ENCODE measurements at places on chromosomes 7 and 10.

GRCh38 chr10:70461397-70462348 lies 16.9 kb upstream of the PALD1 start:
- peak; percentile 20 for DNase-seq

DNA sequence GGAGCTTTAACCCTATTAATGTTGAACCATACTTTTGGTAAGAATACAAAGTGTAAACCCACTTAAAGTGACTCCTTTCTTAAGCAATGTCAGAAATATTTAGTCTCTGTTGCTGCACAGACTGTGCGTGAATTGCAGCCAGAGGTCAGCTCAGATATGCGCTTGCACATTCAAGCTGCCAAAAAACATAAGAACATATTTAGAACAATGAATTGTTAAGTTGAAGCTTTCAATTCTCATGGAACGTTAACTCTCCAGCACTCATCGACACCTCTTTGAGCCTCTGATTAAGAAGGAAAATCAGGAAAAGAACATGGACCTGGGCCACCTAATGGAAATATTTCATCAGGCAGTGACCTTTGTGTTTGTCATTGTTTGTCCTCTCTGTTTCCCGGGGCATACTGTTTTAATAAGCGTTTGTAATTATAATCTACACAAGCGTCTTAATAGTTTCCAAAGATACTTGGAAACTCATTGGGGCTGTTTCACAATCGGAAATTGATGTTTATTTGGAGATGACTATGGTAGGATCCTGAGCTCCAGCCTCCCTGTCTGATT lies 193.0 kb upstream of the CELF2 start:
- no peak for DNase-seq

- DNase-seq = peak; percentile 62
Observed at GRCh38 chr10:133276435-133277201, at the start of gene ADAM8. TSS of gene ADAM8 (minus strand) at chr10:133276868. CDS start at chr10:133276817, 51 bp downstream.

- no peak for DNase-seq
Observed at GRCh38 chr10:113732160-113732881, 19.2 kb upstream of the PLEKHS1 start.

- DNase-seq = no peak
Observed at GRCh38 chr10:122981066-122981464, 864 bp downstream of the PSTK start.

DNA sequence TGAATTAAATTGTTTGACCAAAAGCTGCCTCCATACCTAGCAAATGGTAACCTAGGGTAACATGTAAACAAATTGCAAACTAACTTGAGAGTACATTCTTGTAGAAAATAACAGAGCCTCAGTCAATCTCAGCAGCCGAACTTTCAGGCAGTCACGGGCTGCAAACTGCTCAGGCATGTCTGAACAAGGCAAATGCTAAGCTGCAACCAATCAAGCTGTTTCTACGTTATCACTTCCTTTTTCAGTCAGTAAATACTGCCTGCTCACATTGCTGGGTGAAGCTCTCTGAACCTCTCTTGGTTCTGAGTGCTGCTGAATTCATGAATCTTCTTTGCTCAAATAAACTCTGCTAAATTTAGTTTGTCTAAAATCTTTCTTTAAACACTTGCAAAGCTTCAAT lies 1212.4 kb downstream of the SORCS1 start:
- DNase-seq = no peak

- no peak for DNase-seq
Observed at GRCh38 chr7:69190763-69191162, 407.5 kb upstream of the AUTS2 start.

DNA sequence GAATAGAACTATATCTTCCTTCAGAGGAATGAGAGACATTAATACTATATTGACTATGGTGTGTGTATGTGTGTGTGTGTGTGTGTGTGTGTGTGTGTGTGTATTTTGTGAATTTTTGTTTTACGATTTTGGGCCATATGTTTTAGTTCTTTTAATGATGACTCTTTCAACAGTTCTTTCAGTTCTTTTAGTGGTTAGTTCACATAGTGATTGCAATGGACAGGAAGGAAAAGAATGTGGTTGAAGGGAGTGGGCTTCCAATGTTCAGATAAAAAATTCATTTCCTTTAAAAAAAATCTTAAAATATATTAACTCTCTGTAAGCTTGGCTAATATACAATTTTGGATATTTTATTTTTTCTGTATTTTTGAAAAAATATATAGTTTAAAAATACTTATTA lies 315.7 kb upstream of the DGKB start:
- no peak for DNase-seq
